Effector CD8-positive, alpha-beta T cell (primary cell): ENCODE measurements at places on chromosomes 7 and 10.

DNA sequence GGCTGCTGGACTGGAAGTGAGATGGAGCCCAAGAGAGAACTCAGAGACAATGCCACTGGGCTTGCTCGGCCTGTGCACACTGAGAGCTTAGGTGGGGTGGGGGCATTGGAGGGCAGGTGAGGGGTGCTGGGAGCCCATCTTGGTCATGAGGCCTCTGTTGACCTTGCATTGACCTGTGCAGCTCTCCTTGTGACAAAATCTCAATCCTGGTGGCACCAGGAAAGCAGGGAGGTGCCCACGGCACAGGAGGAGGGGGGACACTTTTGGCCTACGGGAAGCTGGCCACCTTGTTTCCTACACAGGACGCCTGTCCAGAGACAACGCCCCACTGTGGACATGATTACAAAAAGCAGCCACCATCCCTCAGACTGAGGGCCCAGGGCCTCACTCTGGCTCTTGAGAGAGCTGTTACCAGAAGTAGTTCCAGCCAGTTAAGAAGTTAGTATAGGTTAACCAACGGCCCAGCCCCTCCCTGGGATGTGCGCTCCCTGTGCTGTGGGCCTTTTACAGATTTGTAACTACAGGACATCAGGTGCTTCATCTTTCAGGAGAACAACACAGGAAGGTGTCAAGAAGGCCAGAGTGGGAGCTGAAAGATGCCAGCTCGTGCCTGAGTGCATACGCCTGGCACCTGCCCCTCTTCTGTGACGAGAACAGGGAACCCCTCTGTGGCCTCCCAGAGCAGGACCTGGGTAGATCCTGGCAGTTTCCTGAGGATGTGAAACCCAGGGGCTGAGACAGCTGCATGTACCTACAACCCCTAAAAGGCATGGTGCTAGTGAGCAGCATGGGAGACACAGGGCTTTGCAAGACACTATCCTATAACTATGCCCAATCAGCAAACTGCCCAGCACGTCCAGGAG, 10.3 kb downstream of the PKD1L1 start:
- no peak for DNase-seq

DNA sequence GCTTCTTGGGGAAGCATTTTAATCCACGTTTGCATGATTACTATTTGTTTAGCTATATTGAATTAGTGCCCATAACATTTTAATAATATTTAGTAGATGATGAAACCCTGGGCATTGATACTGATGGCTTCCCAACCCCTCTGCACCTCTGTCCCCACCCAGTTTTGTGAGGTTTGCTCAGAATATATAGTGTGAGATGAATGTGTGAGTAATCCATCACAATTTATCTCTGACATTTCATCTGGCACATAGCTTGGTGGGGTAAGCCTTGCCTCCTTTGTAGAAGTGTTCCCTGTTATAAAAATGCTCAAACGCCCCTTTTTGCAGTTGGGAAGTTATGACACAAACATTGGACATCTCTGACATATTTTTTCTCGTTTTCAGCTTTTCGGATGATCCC, 104.2 kb downstream of the WNT2 start:
- no peak for DNase-seq

DNA sequence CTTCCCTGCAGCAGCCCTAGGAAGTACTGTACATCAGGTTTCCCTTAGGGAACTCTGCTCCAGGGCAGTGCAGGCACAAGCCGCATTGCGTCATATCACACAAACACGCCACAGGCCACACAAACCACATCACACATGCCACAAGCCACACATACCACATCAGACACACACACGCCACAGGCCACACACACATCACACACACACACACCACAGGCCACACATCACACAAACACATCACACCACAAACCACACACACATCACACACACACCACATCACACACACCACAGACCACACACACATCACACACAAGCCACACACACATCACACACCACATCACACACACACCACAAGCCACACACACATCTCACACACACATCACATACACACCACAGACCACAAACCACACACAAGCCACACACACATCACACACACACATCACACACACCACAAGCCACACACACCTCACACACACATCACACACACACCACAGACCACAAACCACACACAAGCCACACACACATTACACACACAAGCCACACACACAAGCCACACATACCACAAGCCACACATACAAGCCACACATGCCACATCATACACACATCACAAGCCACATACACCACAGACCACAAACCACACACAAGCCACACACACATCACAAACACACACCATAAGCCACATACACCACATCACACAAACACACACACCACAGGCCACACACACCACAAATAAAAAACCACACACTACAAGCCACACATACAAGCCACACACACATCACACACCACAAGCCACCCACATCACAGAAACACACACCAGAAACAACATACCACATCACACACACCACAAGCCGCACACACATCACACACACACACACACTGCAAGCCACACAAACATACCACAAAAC, 53.4 kb downstream of the TMEM209 start:
- DNase-seq, result peak; percentile 21

- DNase-seq, result no peak
Measured at GRCh38 chr10:35316218-35316967, 19.9 kb upstream of the CCNY start.

DNA sequence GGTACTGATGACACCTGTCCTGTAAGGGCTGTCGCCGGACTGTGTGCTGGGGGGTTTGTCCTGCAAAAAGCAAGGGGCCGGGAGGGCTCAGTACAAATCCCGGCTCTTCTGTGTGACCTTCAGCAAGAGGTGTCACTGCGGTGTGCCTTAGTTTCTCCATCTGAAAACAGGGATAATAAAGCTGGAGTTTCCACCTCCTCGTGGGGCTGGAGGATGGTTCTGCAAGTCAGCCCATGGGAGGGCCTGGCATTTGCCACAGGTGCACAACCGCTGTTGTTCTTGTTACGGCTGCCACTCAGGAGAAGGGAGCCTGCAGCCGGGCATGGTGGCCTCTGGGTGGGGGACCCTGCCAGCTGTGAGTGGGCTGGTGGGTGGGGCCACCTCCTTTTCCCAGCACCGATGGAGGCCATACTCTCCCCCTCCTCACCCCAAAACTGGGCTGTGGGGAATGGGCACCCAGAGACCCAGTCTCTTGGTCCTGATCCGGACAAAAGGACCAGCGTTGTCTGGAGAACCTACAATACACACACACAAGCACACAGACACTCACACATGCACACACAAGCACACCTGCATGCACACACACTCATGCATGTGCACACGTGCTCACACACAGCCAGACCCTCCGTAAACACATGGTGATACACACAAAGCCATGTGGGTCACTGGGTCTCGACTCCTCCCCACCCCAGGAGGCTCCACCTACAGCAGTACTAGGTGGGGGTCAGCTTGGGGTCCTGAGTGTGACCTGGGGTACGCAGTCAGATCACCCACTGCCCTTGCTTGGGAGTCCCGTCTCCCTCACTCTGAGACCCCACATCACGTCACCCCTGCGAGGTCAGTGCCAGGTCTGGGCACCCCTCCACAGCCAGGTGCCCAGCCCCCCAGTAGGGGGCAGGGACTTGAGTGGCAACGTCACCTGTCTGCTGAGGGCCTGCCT, 34.1 kb downstream of the ELFN1 start:
- no peak for DNase-seq

GRCh38 chr7:94939395-94939794, 32.0 kb downstream of the PPP1R9A start:
- DNase-seq, result no peak

DNA sequence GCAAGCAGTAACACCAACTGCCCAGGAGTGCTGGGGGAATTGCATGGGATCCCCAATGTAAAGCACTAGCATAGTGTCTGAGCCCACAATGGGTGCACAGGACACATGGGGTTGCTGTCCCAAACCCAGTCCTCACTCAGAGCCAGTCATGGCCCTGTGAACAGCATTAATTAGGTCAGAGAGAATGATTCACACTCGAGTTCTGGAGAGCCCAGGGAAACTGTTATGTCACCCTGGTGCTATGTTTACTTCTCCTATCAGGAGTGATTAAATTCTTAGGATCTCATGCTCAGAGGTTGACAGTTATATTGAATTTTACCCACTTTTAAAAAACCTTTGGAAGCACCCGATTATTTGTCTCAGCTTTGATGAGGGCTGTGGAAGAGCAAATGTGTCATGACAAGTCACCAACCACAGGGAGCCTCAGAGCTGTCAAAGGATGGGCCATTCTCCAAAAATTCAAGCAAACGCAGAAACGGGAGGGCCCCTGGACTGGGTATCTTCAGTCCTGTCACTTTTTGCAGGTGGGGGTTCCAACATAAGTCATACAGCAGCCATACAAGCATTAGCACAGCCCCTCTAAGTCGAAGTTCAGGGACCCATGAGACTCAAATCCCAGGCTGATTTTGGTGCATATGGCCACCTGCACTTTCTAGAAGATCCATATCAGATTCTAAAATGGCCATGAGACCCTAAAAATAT, 1.3 kb upstream of the RASSF4 start:
- no peak for DNase-seq

DNA sequence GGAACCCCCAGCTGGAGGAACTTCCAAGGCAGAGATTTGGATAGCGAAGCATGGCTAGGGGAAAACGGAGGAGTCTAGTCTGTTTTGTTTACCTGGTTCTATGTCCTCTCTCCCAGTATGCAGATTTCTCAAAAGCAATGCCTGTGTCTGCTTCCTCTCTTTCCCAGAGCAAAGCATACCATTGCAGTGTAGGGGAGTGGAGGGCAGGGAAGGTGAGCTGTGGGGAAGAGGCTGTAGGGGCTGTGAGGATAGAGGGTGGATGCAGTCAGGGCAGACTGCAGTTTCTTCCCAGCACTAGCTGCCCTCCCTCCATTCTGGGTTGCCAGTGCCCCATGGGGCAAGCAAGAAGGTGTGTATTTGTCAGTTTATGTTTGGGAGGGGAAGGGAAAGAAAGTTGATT, 16.9 kb upstream of the TSPAN14 start:
- DNase-seq, result no peak

DNA sequence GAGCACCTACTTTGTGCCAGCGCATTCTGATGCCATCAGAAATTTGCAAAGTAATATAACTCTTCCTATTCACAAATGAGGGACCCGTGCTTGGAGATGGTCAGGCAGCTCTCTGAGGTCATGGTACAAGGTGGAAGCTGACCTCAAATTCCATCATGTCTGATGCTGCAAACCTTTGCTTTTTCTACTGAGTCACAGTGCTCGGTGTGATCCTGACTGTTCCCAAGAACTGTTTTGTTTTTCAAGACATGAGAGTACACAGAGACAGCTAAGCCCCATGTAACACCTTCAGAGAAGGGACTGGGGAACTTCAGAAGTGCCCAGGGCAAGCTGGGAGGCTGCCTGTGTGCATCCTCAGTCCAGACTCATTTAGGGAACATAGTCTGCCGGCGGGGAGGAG, 111.3 kb downstream of the FRMD4A start:
- DNase-seq, result no peak

DNA sequence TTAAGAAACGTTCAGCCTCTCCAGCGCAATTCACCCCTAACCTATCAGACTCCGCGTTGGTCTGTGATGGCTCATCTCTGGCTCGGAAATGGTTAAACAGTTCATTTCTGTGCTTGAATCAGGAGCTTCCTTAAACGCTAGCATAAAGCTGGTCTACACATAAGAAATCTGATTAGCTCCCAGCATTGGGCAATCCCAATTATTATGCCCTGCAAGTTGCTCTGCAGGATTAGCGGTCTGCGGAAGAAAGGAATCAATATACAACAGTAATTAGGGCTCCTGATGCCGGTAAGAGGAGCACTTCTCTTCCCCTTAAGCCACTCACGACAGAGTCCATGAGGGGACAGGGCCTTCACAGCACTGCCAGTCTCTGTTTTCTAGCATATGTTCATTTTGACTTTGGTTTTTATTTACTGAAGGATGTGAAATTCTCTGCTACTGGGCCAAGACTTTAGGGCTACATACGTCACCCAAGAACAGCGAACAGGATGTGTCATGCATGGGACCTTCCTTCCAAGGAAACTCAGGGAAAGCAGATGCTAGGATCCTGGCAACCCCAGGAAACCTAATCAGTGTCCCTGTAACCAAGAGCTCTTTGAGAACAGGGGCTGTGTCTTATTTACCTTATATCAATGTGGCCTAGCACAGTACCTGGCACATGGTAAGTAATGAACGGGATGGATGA, 324.4 kb downstream of the KCNMA1 start:
- DNase-seq, result no peak

DNA sequence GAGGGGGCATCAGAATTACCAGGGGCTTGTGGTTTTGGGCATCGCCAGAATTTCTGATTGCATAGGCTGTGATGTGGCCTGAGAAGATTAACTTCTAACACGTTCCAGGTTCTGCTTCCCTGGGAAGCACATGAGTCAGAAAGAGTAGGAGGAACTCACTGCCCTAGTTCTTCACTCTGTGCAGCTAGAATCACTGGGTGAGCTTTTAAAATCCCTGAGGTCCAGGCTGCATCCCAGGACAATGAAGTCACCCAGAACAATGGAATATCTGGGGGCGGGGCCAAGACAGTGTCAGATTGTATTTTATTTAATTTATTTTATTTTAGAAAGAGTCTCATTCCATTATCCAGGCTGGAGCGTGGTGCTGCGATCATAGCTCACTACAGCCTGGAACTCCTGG, 636.5 kb downstream of the CALN1 start:
- no peak for DNase-seq

- DNase-seq, result no peak
Measured at GRCh38 chr7:130140551-130141160, 64.5 kb downstream of the TMEM209 start.

DNA sequence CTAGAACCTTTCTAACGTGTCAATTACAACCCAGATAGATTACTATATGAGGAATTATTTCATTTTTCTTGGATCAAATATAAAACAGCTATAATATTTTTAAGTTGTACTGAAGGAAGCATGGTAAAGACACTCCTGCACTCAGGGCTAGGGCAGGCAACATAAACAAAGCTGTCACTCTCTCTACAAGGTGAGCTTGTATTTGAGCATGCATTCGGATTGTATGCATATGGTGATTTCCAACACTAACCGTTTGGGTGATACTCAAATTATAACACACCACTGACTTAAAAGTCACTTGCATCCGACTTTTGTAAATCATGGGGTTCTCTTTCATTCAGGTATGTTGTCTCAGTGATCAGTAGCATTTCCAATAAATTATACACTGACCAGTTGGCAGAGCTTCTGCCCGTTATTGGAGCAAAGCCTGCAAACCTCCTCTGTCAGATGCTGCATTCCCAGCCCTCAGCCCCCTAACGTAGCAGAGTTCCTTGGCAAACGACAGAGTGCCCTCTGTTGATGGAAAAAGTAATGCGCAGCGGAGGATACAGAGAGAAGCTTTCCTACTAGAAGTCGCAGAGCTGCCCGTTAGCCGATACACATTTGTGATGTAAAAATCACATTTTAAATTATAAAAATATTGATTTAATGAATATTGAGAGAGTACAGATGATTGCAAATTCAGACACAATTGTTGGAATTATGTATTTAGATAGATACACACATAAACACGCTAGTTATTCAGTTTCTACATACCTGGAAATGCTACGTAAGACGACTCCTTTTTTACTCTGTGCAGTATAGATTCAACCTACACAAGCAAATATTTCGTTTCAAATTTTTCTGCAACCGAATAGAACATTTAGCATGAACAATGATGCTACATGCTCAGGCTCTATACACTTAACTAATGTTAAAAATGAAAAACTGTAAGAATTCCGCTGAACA, 173.9 kb upstream of the SP4 start:
- no peak for DNase-seq
